ENCODE measurements at places on chromosomes 13 and 19.
A peak's percentile ranks its signal among the peaks of the same experiment; 100 is the strongest.

DNA sequence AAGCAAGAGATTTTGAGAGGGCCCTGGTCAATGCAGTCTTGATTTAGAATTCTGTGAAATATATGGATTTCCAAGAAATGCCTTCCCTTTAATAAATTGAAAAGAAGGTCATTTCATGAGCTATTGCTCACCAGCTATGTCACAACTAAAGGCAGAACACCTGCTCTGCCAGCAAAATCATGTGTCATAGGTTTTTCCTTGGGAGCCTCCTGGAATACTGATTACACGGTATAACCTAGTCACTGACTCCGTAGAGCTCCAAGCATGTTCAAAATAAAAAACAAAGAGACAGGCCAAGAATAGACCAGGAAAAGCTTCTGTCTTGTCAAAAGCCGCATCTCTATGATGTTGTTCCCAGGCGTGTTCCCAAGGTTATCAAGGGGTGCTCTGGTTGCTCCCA lies 45.5 kb downstream of the HSPH1 start:
- no peak for DNase-seq

DNA sequence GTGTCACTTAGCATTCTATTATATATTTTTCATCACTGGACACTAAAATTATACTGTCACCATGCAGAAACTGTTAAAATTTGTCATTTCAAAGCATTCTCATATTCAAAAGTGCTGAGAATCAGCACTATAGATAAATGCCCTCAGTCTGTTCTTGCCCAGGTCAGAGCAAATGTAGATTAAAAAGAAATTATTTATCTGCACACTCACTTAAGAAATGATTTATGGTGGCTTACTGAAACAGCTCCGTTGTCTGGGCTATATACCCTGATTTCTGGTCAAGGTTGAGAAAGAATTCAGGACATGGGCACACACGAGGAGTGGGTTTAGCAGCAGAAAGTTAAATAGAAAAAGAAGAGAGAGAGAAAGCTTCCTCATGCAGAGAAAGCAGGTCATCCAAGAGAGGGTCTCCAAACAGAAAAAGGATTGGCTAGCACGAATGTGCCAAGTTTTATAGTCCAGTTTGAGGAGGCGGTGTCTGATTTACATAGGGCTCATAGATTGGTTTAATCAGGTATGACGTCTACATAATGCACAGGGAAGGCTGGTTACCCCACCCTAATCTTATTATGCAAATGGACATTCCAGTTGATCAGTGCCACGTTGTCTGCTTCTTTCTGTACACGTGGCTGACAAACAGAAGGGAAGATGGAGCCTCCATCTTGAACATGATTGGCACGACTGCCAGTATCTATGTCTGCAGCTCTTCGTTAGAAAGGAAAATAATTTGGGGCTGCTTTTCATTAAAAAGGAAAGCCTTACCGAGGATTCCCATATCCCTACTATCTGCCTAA lies 47.3 kb upstream of the N4BP2L1 start:
- DNase-seq = no peak

GRCh38 chr19:48964205-48965039 lies 687 bp upstream of the FTL start:
- peak; percentile 39 for DNase-seq

DNA sequence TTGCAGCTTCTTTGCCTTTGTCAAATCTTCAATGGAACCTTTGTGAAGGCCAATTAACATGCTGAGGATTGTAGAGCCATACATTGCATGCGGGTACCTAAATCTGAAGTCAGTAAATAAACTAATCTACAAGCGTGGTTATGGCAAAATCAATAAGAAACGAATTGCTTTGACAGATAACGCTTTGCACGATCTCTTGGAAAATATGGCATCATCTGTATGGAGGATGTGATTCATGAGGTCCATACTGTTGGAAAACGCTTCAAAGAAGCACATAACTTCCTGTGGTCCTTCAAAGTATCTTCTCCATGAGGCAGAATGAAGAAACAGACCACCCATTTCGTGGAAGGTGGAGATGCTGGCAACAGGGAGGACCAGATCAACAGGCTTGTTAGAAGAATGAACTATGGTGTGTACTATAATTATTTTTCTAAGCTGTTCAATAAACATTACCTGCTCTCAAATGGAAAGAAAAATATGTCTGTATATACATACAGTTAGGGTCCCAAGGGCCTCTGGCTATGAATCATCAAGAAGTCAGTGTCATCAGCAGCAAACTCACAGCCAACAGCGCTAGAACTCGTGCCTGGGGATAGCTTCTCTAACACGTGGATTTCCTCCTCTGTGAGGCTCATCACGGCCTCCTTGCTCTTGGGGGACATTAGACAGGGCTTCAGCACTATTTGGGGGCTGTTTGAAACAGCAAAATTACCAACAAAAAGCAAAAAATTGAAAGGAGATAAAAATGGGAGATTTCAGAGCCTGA lies 2.9 kb upstream of the CD70 start:
- peak; percentile 64 for DNase-seq

DNA sequence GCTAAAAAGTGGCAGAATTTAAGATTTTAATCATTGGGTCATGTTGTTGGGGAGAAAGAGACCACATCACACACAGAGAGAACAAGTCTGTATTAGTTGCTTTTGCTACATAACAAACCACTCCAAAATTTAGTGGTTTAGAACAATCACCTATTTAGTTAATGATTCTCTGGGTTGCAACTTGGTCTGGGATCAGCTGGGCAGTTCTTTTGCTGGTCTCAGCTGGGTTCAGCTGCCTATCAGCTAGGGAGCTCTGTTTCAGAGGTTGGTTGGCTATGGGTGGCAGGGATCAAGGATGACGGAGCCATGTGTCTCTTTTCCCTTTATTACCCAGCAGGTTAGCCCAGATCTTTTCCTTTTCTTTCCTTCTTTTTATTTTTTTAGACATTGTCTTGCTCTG lies 8.9 kb downstream of the PINLYP start:
- DNase-seq = no peak

DNA sequence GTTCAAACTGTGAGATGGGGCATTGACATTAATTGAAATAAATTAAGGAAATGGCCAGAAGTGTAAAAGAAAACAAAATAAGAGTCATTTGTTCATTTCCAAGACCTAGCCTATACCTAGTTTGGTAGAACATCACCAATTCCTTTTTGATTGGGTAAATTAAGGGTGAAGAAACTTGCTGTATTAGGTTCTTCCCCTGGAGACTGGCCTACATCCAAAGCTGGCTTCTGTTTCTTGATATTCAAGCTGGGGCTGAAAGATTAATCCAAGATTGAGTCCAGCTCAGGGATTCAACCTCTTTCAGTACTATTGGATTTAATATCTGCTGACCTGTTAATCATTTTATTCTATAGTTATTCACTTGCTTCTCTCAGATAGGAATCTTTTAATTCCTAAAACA lies 183.2 kb downstream of the GPC6 start:
- no peak for DNase-seq

- peak; percentile 57 for DNase-seq
Measured at GRCh38 chr19:18298601-18299000, 17.2 kb upstream of the JUND start.

GRCh38 chr13:20136781-20137703 lies 23.8 kb downstream of the GJA3 start:
- peak; percentile 69 for DNase-seq

DNA sequence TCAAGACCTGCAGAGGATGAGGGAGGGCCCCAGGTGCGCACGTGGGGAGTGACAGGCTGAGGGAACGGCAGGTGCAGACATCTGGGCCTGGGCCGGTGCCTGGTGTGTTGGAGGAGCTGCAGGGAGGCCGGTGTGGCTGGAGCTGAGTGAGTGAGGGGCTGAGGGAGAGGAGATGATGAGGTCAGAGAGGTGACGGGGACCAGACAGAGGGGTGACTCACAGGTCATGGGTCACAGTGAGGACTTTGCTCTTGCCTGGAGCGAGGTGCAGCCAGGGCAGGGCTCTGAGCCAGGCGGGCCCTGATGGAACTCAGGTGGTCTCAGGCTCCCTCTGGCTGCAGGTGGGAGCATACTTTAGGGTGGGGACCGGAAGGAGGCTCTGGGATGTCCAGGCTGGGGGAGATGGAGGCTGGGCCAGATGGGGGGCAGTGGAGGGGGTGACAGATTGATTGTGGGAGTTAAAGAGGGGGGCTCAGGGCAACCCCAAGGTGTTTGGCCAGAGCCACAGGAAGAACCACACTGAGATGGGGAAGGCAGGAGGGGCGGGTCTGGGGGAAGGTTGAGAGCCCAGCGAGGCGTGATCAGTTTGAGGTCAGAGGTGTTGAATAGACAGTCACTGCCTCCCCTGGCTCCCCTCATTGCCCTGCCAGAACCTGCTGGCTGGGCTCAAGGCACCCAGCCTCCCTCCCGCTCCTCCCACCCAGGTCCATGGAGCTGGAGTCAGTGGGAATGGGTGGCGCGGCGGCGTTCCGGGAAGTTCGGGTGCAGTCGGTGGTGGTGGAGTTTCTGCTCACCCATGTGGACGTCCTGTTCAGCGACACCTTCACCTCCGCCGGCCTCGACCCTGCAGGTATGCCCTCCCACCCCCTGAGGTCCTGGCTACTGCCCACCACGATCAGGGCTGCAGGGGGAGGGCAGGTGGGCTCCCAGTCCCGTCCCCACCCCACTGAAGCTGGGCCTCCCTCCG lies 8.4 kb downstream of the ARHGAP33 start:
- no peak for DNase-seq

DNA sequence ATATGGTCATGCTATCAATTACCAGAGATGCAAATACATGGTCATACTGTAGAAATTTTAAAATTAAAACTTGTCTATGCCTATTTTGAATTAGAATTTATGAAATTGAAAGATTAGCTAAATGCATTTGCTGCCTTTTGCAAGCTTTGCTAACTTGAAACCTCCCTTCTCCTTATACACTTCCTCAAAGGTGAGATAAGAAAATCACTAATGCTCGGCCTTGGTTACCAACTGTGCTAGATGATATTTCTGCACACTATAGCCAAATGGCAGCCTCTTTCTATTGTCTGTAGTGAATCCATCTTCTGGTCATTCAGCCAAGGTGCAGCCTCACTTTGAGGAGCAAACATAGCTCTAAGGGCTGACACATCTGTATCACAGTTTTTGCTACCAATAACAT lies 31.1 kb upstream of the MYCBP2 start:
- DNase-seq = no peak

GRCh38 chr19:50549927-50550593 lies 18.2 kb downstream of the LRRC4B start:
- DNase-seq = no peak

GRCh38 chr13:95391362-95391761 lies 90.1 kb upstream of the ABCC4 start:
- DNase-seq = no peak

DNA sequence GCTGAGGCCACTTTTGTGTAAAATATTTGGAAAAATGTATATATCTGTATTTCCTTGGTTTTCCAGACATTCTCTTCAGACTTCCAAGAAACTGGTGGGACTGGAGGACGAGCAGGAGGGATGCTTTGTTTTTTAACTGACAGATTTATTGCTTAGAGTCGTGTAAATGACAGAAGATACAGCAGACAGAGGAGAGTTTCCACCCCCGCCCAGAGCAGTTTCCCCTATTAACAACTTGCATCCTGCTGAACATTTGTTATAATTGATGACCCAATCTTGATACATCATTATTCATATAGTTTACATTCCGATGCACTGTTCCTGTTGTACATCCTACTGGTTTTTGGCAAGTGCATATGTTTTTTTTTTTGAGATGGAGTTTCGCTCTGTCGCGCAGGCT lies 7.1 kb upstream of the DOCK6 start:
- no peak for DNase-seq

GRCh38 chr13:110593430-110594130 lies 21.8 kb upstream of the NAXD start:
- DNase-seq = peak; percentile 53

- no peak for DNase-seq
Measured at GRCh38 chr13:89968470-89968869, 1379.0 kb upstream of the MIR17HG start.
